ENCODE measurements at places on chromosomes 11 and 22. TPM values are rescaled to one million over a fixed set of nuclear protein-coding genes. Genes with fewer than 3 reads are reported as not detected.

- peaks cover 5% of the 10 kb centered on the region for H3K27me3 ChIP-seq
- DNase-seq = no peak
- H3K4me1 ChIP-seq = peaks cover 3% of the 10 kb centered on the region
Observed at GRCh38 chr22:50179937-50180726, 5.6 kb upstream of the TRABD start.

DNA sequence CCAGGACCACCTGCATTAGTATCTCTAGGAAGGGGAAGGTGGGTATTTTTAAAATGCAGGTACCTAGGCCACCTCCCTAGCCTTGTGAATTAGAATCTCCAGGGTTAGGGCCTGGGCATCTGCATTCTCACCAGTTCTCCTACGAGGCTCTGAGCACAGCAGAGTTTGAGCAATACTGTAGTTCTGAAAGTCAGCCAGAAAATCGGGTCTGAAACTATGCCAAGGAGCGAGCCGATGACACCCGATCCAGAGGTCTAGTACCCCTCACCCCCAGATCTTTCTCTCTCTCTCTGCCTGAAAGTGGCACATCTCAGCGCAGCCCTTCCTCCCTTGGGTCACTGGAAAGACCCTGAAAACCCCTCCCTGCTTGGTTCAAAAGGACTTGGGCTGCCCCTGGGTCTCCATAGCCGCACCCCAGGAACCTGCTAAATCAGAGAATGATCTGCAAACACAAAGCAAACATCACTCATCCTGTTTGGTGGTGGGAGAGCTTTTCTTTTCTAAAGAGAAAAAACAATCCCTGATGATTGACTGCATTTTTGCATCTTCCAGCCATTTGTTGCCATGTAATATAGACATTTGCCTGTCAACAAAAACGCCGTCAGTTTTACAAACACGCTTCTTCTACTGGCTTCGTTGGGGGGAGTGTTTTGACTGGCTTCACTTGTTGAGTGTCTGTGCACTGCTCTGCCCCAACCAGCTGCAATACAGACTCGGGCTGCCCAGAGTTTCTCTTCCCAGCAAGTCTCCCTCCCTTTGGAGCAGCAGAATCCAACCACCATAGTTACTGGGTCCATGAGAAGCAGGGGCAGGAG lies 229.9 kb downstream of the MN1 start:
- no peaks in the 10 kb centered on the region for H3K36me3 ChIP-seq
- H3K27me3 ChIP-seq = peaks cover 11% of the 10 kb centered on the region
- H3K4me3 ChIP-seq = no peak overlapping the region

- peaks cover 2% of the 10 kb centered on the region for H3K4me1 ChIP-seq
- H3K27me3 ChIP-seq = no peaks in the 10 kb centered on the region
- H3K27ac ChIP-seq = no peak overlapping the region
- H3K36me3 ChIP-seq = peaks cover 8% of the 10 kb centered on the region
- no peak for DNase-seq
Observed at GRCh38 chr22:46159212-46159611, 8.9 kb downstream of the PPARA start.

- no peak overlapping the region for H3K4me3 ChIP-seq
- no peak overlapping the region for H3K27ac ChIP-seq
- H3K36me3 ChIP-seq = no peaks in the 10 kb centered on the region
- H3K27me3 ChIP-seq = no peaks in the 10 kb centered on the region
- H3K4me1 ChIP-seq = no peaks in the 10 kb centered on the region
Observed at GRCh38 chr11:101291279-101291678, 161.7 kb upstream of the PGR start.

Gene BBOX1
- not detected for total RNA-seq

Gene CARNS1
- 0.91 TPM for total RNA-seq

Gene LGALS1
- total RNA-seq = 70.2 TPM
